Activated CD8-positive, alpha-beta memory T cell treated with anti-CD3 and anti-CD28 coated beads, Interleukin-2, amount 10 ng/mL, durations not matched to agents 7 days and 5 days (primary cell): ENCODE measurements at places on chromosomes 1 and 21. TPM values are rescaled to one million over a fixed set of nuclear protein-coding genes. Genes with fewer than 3 reads are reported as not detected.

DNA sequence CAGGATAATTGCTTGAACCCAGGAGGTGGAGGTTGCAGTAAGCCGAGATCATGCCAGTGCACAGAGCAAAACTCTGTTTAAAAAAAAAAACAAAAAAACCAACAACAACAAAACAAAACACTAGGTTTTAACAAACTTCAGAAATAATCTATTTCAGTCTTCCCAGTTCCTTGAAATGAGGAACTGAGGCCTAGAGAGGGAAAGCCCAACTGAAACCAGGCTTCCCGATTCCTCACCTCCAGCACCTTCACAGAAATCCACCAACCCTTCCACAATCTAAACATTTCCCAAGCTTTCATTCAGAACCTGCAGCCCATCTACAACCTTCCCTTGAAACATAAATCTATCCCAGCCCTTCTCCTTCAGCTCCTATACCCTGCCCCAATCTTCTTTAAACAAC is 612 bp upstream of the CD52 start:
- H3K4me3 ChIP-seq: peak overlapping the region; percentile 97
- peaks cover 34% of the 10 kb centered on the region for H3K36me3 ChIP-seq
- no peak for DNase-seq
- no peaks in the 10 kb centered on the region for H3K27me3 ChIP-seq
- H3K27ac ChIP-seq: peak overlapping the region; percentile 69

DNA sequence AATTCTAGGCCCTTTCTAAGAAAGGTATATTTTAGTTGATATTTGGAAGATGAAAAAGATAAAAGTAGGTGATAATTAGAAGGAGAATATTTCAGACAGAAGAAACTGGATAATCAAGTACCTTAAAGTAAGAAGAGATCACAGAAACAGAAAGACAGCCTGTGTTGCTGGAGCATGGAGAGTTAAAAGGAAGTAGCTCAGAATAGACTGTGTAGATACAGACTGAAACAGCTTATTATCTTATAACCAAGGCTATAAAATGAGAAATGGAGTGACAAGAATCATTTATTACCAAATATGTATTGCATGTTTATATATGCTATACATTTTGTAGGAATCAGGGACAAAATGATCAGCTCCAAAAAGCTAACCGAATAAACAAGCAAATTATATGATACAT is 1120.3 kb downstream of the BRINP3 start:
- DNase-seq: no peak
- no peaks in the 10 kb centered on the region for H3K4me1 ChIP-seq
- H3K27me3 ChIP-seq: no peaks in the 10 kb centered on the region

DNA sequence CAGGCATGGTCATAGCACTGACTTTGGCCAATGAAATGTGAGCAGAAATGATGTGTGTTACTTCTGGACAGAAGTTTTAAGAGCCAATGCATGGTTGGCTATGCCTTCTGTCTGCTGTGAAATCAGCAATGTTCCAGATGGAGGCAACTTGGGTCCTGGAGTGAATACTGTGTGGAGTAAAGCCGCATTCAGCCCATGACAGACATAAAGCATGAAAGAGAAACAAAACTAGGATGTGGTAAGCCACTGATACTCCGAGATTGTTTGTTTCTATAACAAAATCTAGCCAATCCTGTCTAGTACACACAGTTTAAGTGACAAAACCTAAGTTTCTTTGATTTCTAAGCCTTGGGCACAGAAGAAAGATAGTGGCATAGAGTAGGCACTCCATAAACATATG is 47.1 kb upstream of the ARHGAP29 start:
- DNase-seq: no peak
- no peaks in the 10 kb centered on the region for H3K36me3 ChIP-seq
- no peak overlapping the region for H3K4me3 ChIP-seq
- no peaks in the 10 kb centered on the region for H3K4me1 ChIP-seq

DNA sequence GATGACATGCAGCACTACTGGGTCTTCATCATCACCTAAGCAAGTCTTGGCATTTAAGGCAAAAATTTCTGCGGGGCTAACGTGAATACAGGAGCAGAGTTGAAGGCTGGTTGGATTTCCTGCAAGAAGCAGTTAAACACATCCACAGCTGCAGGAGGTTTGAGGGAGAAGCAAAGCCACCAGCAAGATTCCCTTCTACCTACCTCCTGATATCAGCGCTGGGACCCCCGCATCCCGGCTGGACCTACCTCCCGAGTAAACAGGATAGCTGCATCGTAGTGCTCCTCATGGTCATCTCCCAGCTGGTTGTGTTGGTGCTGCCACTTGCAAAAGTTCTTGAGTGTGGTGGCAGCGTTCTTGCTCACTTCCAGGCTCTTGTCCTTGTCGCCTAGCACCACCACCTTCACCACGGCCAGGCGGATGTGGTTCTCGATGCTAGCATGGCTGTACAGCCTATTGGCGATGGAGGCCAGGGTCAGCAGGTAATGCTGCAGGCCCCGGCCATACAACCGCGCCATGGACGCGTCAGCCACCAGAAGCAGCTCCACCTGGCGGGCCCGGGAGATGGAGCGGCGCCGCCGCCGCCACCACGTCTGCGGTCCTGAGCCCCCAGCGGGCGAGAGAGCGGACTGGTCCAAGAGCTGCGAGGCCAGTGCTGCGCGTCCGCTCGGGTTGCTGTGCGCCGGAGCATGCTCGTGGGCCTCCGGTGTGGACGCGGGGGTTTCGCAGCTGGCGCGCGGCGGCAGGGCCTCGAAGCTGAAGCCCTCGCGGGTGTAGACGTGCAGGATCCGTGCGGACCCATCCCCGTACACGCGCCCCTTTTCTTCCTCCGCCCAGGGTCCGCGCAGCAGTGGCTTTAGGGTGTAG is 1.6 kb downstream of the ADAMTS5 start:
- H3K4me3 ChIP-seq: no peak overlapping the region
- H3K27ac ChIP-seq: no peak overlapping the region
- no peaks in the 10 kb centered on the region for H3K36me3 ChIP-seq
- H3K4me1 ChIP-seq: no peaks in the 10 kb centered on the region

DNA sequence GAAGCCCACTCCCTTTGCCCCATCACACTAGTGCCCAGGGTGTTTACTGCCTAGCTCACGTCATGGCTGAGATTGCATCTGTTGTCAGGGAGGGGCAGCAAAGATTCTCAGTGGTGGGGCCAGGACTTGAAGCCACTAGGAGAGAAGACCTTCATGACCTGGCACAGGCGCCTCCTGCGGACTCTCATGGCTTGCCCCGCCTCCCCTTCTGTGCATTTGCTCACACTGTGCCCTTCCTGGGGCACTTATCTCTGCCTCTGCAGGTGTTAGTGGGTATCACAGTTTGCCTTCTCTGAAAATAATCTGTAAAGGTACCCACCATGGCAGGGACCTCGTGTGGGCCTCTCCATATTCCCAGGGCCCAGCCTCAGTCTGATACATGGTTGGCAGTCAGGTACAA is 20.1 kb downstream of the PTPRU start:
- H3K27me3 ChIP-seq: peaks cover 31% of the 10 kb centered on the region
- no peak for DNase-seq
- H3K36me3 ChIP-seq: no peaks in the 10 kb centered on the region
- H3K4me1 ChIP-seq: peaks cover 4% of the 10 kb centered on the region

DNA sequence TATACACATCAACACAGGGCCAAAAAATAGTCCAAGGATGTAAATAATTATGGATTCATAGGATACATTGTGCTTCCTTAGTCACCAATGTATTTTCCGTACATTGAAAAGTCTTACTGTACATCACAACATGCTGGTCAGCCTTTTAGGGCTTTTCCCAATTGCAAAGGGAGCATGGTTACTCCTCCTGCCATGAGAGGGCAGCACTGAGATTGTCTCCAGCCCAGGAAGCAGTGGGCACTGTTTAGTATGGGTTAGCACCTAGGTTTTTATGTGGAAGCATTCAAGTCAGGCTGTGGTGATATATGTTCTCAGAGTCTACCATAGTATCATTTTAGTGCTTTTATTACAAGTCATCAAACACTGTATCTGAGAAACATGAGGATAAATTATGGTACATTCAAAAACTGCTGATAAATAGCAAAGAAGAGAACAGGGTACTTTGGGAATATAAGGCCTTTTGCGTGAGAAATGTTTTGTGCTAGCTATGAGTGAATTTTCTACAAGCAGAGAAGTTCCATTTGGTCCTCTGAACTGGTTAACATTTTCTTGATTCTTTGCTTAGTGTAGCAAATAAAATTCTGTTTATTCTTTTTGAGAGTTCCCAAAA is 34.0 kb downstream of the ST6GALNAC5 start:
- peaks cover 2% of the 10 kb centered on the region for H3K27me3 ChIP-seq
- DNase-seq: no peak
- H3K4me1 ChIP-seq: no peaks in the 10 kb centered on the region
- no peak overlapping the region for H3K27ac ChIP-seq
- H3K4me3 ChIP-seq: no peak overlapping the region

- no peaks in the 10 kb centered on the region for H3K36me3 ChIP-seq
- H3K4me1 ChIP-seq: peaks cover 10% of the 10 kb centered on the region
- H3K27ac ChIP-seq: no peak overlapping the region
- H3K27me3 ChIP-seq: no peaks in the 10 kb centered on the region
These were observed 42.7 kb downstream of the BCAR3 start for GRCh38 chr1:93638981-93639380.

GRCh38 chr1:81264976-81265375 is 535.8 kb upstream of the ADGRL2 start:
- no peak overlapping the region for H3K27ac ChIP-seq
- H3K27me3 ChIP-seq: no peaks in the 10 kb centered on the region
- H3K4me1 ChIP-seq: no peaks in the 10 kb centered on the region
- H3K36me3 ChIP-seq: no peaks in the 10 kb centered on the region

DNA sequence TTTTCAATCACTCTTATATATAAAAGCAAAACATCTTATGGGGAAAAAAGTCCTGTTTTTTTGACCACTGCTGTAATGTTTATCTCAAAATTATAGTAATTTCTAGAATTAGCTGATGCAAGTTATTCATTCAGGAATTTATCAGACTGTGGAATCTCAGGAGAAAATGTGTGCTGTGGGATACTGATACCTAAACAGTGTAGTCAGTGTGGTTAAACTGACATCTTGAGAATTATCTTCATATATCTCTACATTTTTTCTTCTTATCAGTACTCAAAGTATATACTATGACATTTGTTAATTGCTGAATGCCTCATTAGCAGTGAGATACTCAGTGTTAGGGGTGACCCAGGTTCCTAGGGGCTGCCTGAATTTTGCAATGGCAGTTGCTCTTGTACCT is 839.3 kb downstream of the KCNT2 start:
- no peak for DNase-seq
- H3K4me1 ChIP-seq: no peaks in the 10 kb centered on the region
- no peaks in the 10 kb centered on the region for H3K27me3 ChIP-seq
- H3K27ac ChIP-seq: no peak overlapping the region
- H3K36me3 ChIP-seq: no peaks in the 10 kb centered on the region

DNA sequence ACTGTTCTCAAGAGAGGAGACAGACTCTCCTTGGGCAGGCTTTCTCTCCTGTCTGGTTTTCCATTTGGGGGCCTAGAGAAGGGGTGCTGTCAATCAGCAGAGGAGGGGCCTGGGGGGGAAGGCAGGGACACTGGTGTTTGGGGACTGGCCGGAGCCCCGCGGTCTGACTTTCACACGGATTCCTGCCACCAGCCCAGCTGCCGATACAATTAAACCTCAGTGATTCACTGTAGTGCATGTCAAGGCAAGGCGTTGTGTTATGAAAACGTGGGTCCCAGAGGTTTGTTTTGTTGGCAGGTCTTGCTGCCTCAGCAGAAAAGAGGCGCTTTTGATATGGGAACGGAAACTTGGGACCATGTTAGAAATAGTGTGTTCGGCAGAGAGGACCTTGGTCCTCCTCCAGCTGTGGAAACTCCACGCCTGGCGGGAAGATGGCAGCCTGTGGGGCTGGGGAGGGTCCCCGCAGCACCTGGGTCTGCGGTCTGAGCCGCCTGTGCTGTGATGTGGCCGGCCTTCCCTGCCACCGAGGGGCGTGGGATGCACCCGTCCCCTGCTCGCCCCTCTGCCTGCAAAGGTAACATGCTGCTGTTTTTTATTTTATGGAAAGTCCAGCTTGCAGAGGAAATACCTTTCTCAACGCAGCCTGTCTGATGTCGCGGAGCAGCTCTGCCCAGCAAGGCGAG is 47.6 kb downstream of the SPSB1 start:
- no peaks in the 10 kb centered on the region for H3K27me3 ChIP-seq
- H3K27ac ChIP-seq: no peak overlapping the region
- no peaks in the 10 kb centered on the region for H3K4me1 ChIP-seq
- DNase-seq: no peak

GRCh38 chr1:234148816-234149215 is 224.4 kb upstream of the COA6 start:
- peaks cover 13% of the 10 kb centered on the region for H3K4me1 ChIP-seq
- DNase-seq: no peak
- H3K27ac ChIP-seq: no peak overlapping the region
- peaks cover 3% of the 10 kb centered on the region for H3K36me3 ChIP-seq
- H3K4me3 ChIP-seq: no peak overlapping the region
- peaks cover 46% of the 10 kb centered on the region for H3K27me3 ChIP-seq

GRCh38 chr1:20982316-20982715 is 194.4 kb downstream of the EIF4G3 start:
- no peak for DNase-seq
- H3K27ac ChIP-seq: no peak overlapping the region
- no peak overlapping the region for H3K4me3 ChIP-seq
- H3K36me3 ChIP-seq: peaks cover 2% of the 10 kb centered on the region
- H3K27me3 ChIP-seq: no peaks in the 10 kb centered on the region

DNA sequence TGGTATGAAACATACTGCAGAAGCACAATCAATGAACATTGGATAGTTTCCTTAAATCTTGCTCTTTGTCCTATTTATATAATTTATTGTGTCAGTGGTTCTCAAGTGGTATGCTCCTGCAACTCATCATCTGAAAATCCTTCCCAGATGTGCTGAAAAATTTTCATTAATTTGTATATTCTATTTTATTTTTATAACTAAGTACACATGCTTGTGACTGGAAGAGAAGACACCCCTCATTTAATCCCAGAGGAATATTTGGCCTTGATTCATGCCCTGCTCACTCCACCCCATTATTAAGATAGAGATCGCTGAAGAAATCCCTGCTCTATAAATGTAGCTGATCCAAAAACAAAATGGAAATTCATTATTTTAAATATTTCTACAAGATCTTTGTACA is 870.5 kb upstream of the CXADR start:
- DNase-seq: no peak
- H3K36me3 ChIP-seq: no peaks in the 10 kb centered on the region
- no peak overlapping the region for H3K27ac ChIP-seq
- H3K27me3 ChIP-seq: no peaks in the 10 kb centered on the region

RHD gene
- total RNA-seq: not detected

SELE gene
- not detected for total RNA-seq

PRMT2 gene
- total RNA-seq: 107 TPM
